Breast epithelium (tissue), 4 donors: ENCODE measurements at places on chromosomes 3 and 15.

GRCh38 chr3:157407769-157408168 lies 28.9 kb upstream of the PTX3 start:
- H3K27me3 ChIP-seq, result no peaks in the 10 kb centered on the region
- H3K27ac ChIP-seq, result no peak overlapping the region
- no peak overlapping the region for H3K4me3 ChIP-seq
- DNase-seq, result no peak
- H3K4me1 ChIP-seq, result no peaks in the 10 kb centered on the region

GRCh38 chr15:74270155-74270554 lies 34.0 kb downstream of the CCDC33 start:
- no peak for DNase-seq
- no peak overlapping the region for H3K27ac ChIP-seq
- H3K4me1 ChIP-seq, result no peaks in the 10 kb centered on the region
- H3K36me3 ChIP-seq, result no peaks in the 10 kb centered on the region
- H3K4me3 ChIP-seq, result no peak overlapping the region

GRCh38 chr3:119293871-119294695 lies at the start of gene ARHGAP31:
Gene ARHGAP31, plus strand, starts transcription at chr3:119294383. Its CDS starts 522 bp downstream, at chr3:119294905.
- DNase-seq, result peak; percentile 47
- no peaks in the 10 kb centered on the region for H3K27me3 ChIP-seq
- no peaks in the 10 kb centered on the region for H3K36me3 ChIP-seq
- peak within 1 kb of the TSS; percentile 96 for H3K27ac ChIP-seq

GRCh38 chr15:38904298-38904697 lies 339.7 kb upstream of the RASGRP1 start:
- no peaks in the 10 kb centered on the region for H3K36me3 ChIP-seq
- no peak for DNase-seq
- no peaks in the 10 kb centered on the region for H3K27me3 ChIP-seq

DNA sequence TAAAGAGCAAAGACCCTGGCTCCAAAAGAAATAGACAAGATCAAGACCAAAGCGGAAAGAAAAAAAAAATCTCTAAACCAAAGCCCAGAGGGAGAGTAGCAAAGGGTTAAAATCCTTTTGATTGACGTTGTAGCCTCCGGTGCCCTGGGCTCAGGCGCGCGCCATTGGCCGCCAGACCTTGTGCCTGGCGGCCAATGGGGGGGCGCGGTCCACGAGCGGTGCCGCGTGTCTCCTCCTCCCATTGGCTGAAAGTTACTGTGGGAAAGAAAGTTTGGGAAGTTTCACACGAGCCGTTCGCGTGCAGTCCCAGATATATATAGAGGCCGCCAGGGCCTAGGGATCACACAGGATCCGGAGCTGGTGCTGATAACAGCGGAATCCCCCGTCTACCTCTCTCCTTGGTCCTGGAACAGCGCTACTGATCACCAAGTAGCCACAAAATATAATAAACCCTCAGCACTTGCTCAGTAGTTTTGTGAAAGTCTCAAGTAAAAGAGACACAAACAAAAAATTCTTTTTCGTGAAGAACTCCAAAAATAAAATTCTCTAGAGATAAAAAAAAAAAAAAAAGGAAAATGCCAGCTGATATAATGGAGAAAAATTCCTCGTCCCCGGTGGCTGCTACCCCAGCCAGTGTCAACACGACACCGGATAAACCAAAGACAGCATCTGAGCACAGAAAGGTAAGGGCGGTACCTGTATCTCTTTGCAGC lies at the start of gene HES1:
Gene HES1 (plus strand): TSS at position 343 of the 713 bp plus-strand sequence. CDS start 233 bp downstream, at position 576.
- H3K4me1 ChIP-seq, result no peaks in the 10 kb centered on the region
- peak within 1 kb of the TSS; percentile 99 for H3K27ac ChIP-seq
- no peaks in the 10 kb centered on the region for H3K36me3 ChIP-seq
- peak; percentile 95 for DNase-seq
- H3K4me3 ChIP-seq, result peak within 1 kb of the TSS; percentile 89
- no peaks in the 10 kb centered on the region for H3K27me3 ChIP-seq

- no peak for DNase-seq
- no peak overlapping the region for H3K4me3 ChIP-seq
- H3K4me1 ChIP-seq, result no peaks in the 10 kb centered on the region
- no peak overlapping the region for H3K27ac ChIP-seq
- no peaks in the 10 kb centered on the region for H3K27me3 ChIP-seq
These were observed 143.5 kb downstream of the GADL1 start for GRCh38 chr3:30750967-30751366.

DNA sequence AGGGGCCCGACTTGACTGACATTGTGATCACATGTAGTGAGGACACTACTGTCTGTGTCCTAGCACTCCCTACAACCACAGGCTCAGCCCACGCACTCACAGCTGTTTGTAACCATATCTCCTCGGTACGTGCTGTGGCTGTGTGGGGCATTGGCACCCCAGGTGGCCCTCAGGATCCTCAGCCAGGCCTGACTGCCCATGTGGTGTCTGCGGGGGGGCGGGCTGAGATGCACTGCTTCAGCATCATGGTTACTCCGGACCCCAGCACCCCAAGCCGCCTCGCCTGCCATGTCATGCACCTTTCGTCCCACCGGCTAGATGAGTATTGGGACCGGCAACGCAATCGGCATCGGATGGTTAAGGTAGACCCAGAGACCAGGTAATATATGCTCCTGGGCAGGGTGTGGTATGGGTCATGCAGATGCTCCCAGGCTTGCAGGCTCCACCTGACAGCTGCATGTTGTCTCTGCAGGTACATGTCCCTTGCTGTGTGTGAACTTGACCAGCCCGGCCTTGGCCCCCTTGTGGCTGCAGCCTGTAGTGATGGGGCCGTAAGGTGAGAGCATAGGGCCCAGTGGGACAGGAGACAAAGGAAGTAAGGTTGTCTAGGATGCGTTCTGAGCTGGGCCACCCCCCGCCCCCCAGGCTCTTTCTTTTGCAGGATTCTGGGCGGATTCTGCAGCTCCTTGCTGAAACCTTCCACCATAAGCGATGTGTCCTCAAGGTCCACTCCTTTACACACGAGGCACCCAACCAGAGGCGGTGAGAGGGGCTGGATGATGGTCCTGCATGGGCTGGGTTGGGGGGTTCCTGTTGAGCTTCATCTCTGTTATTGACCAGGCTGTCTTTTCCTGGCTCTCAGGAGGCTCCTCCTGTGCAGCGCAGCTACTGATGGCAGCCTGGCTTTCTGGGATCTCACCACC lies 4.4 kb downstream of the DALRD3 start:
- no peaks in the 10 kb centered on the region for H3K27me3 ChIP-seq
- H3K36me3 ChIP-seq, result peaks cover 7% of the 10 kb centered on the region
- no peak overlapping the region for H3K4me3 ChIP-seq
- H3K4me1 ChIP-seq, result peaks cover 7% of the 10 kb centered on the region

- no peak for DNase-seq
- H3K27ac ChIP-seq, result no peak overlapping the region
- H3K4me1 ChIP-seq, result no peaks in the 10 kb centered on the region
- no peak overlapping the region for H3K4me3 ChIP-seq
These were observed 31.2 kb upstream of the DUT start for GRCh38 chr15:48300038-48300437.

DNA sequence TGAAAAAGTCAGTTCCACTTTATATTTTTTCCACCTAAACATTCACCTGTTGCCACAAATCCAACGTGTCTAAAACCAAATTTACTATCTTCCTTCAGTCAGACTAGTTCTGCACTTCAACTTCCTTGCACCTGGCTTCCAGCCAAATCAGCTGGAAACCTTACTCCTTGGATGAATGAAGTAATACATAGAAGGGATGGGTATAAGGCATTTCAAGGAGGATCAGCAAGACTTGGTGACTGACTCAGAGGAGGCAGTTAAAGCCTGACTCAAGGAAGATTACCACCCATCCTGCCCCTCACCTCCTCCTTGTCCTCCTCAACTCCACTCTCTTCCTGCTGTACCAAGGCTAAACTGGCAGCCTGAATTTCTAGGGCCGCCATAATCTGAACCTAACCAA lies 37.1 kb downstream of the QTRT2 start:
- no peaks in the 10 kb centered on the region for H3K27me3 ChIP-seq
- no peaks in the 10 kb centered on the region for H3K4me1 ChIP-seq
- H3K36me3 ChIP-seq, result no peaks in the 10 kb centered on the region
- no peak for DNase-seq
- no peak overlapping the region for H3K27ac ChIP-seq
- no peak overlapping the region for H3K4me3 ChIP-seq

DNA sequence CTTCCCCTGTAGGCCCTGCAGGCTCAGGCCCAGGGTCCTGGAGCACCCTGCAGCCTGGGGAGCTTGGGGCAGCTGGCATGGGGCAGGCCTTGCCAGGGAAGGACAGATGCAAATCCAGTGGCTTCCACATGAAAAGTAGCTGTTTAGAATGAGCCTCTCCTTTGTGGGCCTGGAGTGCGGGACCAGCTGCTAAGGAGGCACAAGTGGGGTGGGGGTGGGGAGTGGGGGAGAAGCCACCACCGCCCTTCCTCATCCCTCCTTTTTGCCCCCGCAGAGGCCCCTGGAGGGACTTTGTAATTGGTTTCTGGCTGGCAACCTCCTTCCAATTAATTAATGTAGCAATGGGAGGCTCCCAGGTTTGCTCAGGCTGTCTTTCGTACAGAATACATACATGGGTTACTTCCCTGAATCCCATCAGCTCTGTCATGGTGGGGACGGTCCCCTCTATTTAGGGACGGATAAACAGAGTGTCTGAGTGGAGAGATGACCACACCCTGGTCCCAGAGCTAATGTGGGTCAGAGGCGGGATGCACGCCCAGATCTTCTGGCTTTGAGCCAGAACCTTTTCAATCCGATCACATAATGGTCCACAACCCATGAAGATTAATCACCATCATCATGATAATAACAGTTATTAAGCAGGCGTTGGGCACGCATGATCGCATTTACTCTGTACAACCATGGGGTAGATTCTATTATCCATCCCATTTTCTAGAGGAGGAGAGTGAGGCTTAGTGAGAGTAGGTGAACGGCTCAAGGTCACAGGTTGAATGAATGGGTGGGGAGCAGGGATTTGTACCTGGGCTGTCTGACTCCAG lies 6.2 kb downstream of the CORO2B start:
- H3K27ac ChIP-seq, result peak overlapping the region; percentile 80
- no peak for DNase-seq
- no peaks in the 10 kb centered on the region for H3K27me3 ChIP-seq
- no peaks in the 10 kb centered on the region for H3K36me3 ChIP-seq
- H3K4me1 ChIP-seq, result no peaks in the 10 kb centered on the region

DNA sequence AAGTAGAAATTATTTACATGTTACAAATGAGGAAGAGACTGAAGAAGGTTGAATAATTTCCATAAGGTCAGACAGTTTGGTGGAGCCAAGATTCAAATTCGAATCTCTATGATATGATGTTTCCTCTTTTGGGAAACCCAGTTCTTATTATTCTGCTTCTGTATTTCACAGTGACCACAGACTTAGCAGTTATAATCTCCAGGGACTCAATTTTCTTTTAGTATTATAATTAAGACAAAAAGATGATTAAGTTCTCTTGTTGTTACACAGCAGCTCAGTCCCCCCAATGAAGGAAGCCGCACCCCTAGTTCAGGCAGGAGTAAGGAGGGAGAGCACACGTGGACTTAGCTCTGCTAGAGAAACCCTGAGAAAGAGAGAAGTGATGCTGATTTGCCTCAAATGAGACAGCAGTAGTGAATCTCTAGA lies 130.6 kb downstream of the CCNL1 start:
- H3K36me3 ChIP-seq, result no peaks in the 10 kb centered on the region
- no peaks in the 10 kb centered on the region for H3K4me1 ChIP-seq
- no peaks in the 10 kb centered on the region for H3K27me3 ChIP-seq
